ENCODE measurements at places on chromosomes 16 and 17.

DNA sequence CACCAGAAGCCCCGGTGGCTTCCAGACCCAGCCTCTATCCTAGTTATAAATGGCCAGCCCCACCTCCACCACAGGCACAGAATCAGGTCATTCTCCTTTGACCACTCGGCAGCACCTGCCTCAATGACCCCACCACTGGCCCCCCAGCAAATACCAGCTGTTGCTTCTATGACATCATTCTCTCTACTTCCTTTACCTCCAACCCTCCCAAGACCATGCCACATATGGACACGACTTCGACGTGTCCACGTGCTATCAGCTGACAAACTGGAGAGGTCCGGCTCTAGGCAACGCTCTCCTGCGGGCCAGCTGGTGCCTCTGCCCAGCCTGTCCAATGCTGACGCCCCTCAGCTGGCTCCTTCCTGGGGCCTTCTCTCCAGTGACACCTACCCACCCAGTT lies 5.9 kb downstream of the ALYREF start:
- no peak for DNase-seq

GRCh38 chr17:17022456-17022855 lies 19.8 kb upstream of the MPRIP start:
- DNase-seq, result no peak

DNA sequence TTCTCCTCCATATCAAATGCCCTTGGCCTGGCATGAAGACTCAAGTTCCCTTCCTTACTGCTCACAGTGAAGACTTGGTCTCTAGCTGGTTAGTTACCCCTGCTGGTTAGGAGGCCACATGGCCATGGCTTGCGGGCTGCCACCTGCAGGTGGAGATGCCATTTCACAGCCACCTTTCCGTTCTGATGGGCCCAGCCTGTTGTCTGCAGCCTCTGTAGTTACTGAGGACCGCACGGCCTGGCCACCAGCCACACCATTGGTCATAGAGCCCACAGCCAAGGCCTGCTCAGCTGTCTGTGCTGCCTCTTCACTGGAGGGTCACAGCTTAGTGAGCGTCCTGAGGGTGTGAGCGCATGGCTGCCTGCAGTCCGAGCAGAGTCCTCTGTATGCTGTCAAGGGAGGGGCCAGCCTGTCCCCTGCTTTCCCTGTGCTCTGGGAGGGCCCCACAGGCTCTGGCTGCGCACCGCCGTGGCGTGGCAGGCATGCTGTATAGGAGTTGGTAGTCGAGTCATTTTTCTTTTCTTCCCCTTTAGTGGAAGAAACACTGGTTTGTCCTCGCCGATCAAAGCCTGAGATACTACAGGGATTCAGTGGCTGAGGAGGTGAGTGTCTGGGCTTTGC lies 59.2 kb downstream of the PLD6 start:
- DNase-seq, result no peak

- no peak for DNase-seq
Observed at GRCh38 chr16:6642271-6642670, 690.4 kb upstream of the RBFOX1 start.

DNA sequence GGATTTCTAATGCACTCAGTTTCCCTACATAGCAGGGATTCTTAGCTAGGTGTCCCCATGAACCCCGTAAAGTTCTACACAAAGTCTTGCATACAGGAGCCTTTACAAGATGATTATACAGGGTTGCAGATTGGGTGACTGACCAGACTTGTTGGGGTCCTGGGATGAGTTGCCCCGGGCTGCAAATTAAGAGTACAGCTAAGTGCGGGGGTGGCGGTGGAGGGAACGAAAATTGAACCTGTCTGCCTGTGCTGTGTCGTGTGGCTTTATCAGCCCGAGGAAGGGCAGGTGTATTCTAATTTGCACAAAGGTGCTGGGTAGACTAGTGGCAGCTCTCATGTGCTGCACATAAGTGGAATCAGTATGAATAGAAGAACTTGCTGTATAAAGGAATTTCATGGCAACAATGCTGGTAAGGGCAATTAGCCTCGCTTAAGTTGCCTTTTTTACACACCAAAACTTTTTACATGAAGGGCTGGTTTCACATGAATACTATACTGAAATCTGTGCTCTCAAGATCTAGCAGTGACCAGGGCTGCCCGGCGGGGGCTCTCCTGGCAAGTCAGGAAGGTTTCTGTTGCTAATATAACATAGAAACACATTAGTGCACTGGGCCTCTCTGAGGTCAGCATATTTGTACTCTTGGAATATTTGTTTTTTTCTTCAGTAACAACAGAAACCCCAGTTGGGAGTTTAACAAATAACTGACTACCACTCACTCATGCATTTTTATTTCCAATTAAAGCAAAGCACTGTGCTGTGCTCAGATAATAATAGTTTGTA lies 50.7 kb downstream of the ADCY7 start:
- no peak for DNase-seq

DNA sequence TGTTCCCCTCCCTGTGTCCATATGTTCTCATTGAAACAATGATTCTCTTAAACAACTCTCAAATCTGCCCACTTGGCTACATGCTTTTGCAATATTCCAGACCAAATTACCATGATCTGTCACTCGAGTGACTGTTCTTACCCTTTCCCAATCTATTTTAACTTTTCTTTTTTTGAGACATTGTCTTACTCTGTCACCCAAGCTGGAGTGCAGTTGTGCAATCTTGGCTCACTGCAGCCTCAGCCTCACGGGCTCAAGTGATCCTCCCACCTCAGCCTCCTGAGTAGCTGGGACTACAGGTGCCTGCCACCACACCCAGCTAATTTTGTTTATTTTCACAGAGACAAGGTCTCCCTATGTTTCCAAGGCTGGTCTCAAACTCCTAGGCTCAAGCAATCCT lies 58.8 kb upstream of the CLEC18A start:
- no peak for DNase-seq

DNA sequence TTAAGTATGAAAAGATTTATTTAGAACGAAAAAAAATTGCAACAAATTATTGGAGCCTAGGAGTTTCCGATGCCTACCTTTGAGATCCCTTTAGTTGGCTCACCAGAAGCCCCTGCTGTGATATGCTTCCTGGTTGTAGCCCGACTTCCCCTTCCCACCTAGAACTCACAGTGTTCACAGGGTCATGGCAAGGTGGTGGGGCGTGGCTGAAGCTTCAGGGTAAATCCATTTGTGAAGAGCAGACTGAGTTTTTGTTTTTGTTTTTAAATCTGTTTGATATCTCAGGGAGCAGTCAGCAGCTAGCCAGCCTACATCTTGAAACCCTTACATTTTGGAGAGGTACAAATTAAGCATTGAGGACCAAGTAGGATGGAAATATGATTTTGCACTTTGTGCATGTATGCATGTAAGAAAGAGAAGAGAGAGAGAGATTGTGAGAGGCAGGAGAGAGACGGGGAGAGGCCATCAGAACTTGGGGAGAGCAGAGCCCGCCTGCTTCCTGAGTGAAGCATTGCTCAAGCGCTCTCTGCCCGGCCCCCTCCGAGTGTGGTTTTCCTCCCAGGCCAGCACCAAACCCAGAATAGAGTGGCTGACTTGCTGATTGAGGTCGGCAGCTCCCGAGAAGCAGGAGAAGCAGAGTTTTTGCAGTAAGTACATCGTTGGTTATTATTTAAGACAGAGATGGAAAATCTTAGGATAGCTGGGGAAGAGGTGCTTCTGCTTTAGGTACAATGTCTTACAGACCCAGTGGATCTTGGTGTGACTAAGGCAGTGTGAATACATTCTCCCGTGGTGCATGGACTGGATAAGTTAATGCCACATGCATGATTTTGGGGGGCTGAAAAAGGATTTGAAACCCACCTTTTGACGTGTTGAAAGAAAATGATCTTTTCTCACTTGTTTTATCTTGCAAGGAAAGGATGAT lies 64.2 kb downstream of the SPECC1 start:
- no peak for DNase-seq

All from HFF-Myc (cell line).